ENCODE measurements at places on chromosomes 1 and 21. TPM values are rescaled to one million over a fixed set of nuclear protein-coding genes. Genes with fewer than 3 reads are reported as not detected.

- peak; percentile 75 for ATAC-seq
These were observed at the start of gene VWA1 for GRCh38 chr1:1435106-1435903. Gene VWA1, plus strand, starts transcription at chr1:1435690. Its CDS starts 59 bp downstream, at chr1:1435749.

DNA sequence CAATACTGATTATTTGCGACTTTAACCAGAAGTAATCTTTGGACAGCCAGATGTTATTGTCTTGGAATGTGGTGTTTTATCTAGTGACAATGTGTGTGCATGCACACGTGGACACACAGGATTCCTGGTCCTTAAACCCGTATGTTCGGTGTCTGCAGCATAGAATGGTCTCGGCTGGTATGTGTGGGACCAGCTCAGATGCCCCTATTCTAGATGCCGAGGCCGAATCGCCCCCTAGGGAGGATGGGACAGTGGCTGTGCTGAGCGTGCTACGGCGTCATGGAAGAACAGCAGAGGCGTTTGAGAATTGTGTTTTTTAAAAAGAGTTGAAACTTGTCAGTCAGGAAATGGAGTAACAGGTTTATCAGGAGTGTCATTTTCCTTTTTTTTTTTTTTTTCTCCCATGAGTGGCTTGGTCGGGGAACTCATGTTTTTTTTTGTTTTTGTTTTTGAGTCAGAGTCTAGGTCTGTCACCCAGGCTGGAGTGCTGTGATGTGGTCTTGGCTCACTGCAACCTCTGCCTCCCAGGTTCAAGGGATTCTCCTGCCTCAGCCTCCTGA, 30.1 kb downstream of the SKI start:
- ATAC-seq: peak; percentile 55

- no peak for ATAC-seq
These were observed 207.1 kb upstream of the KCTD3 start for GRCh38 chr1:215360031-215360430.

The DAB1 gene
- 2.7 TPM for total RNA-seq

The DYRK3 gene
- 12.3 TPM for total RNA-seq

DNA sequence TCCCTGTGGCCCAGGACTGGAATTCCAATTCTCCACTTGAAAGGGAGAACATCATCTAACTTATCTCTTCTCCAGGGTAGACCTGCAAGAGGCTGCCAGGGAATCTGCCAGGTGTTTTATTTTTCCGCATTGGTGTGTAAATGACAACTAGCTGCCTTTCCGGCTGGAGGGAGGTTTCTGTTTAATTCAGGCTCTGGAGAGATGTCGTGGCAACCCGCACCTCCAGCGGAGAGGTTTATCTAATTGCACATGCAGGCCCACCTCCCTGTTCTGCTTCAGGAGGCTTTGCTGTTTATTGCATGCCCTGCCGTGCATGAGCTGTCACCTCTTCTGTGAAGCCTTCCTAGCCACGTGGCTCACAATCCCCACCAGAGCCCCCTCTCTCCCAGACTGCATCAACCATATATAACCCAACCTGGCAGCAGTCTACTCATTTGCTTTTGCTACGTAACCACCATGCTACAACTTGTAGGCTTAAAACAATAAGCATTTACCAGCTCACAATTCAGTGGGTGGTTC, 151.6 kb downstream of the C1orf94 start:
- no peak for ATAC-seq

The IFI44L gene
- total RNA-seq: 4.1 TPM

DNA sequence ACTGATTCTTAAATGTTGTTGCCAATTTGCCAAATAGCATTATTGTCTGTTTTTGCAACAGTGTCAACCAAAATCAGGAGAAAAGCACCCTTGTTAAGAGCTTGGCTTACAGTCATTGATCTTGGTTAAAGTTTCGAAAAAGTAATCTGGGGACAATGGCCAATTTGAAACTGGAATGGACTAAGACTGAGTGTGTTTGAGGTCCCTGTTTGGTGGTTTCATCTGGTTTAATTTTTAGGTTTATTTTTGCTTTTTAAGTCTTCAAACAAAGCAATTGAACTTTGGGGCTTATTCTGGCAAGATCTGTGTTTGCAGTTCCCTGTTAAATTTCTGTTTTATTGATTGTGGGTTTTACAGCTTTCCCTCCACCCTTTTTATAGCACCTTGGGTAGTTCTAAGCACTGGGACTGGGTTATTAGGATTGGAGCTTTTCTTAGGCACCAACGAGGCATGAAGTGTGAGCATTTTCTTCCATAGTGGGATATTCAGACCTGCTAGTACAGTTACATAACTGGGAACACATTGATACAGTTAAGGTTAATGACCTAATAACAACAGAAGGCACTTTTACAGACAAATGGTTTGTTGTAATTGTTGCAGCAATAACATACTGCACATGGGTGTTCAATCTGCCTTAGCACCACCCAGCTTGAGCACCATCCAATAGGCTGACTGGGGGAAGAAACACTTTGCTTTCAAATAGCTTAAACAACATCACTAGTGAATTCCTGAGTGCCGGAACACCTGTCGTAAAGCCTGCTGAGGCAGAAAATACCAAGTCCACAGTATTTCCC, 40.6 kb upstream of the MAP10 start:
- ATAC-seq: no peak

- ATAC-seq: no peak
These were observed 1.8 kb downstream of the RERE start for GRCh38 chr1:8815582-8816151.

DNA sequence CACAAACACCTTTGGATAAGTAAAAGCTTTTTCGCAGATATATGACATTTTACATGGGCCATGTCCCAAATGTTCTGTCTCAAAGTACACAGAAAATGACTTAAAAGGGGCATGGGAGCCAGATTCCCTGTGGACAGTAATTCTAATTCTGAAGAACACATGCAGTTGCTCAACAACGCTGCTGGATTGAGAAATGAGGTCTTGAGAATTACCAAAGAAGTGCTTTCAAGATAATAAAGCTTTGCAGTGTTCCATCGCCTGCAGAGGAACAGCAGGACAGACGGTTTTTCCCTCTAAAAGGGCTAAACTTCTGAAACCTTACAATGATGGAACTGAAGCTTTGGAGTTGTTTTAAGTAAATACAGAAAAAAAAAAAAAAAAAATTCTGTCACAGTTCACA, 55.3 kb upstream of the HSPA13 start:
- ATAC-seq: no peak

All from activated T-helper 17 cell treated with anti-CD3 and anti-CD28 coated beads, Interleukin-2, amount 50 U/mL, for 72 hours (primary cell).